ENCODE measurements at places on chromosomes 12 and 14. TPM values are rescaled to one million over a fixed set of nuclear protein-coding genes. Genes with fewer than 3 reads are reported as not detected.

RTL1 gene
- total RNA-seq, result 8.8 TPM

NELL2 gene
- total RNA-seq, result 1.9 TPM

PTHLH gene
- total RNA-seq, result 6.5 TPM

SLC4A8 gene
- total RNA-seq, result 17.5 TPM

DNA sequence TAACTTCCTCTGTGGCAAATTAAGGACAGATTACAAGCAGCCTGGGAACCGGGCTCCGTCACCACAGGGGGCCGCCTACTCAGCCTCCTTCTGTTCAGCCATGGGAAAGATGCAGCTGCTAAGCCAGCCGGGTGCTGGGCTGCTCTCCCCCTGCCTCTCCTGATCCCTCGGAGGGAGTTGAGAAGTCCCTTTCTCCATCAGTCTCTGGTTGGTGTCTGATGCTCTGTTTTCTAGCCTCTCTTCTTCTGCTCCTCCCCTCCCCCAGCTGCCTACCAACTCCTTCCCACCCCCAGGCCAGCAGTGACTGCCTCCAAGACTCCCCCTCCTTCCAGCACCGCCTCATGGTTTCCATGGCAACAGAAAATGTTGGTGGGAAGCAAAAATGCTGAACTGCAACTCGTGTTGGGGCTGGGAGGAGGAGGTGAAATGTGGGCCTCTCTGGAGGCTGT lies 486.7 kb downstream of the APAF1 start:
- no peaks in the 10 kb centered on the region for H3K4me1 ChIP-seq
- no peaks in the 10 kb centered on the region for H3K36me3 ChIP-seq
- no peak overlapping the region for H3K27ac ChIP-seq
- H3K27me3 ChIP-seq, result peaks cover 10% of the 10 kb centered on the region
- H3K4me3 ChIP-seq, result no peak overlapping the region

GRCh38 chr12:34595749-34596733 lies 573.7 kb downstream of the ALG10 start:
- DNase-seq, result no peak
- H3K4me3 ChIP-seq, result no peak overlapping the region
- H3K4me1 ChIP-seq, result no peaks in the 10 kb centered on the region
- H3K27ac ChIP-seq, result no peak overlapping the region

GRCh38 chr12:4037747-4038312 lies 164.6 kb upstream of the PARP11 start:
- peaks cover 40% of the 10 kb centered on the region for H3K4me1 ChIP-seq
- H3K27ac ChIP-seq, result no peak overlapping the region
- no peaks in the 10 kb centered on the region for H3K27me3 ChIP-seq
- DNase-seq, result peak; percentile 52
- no peaks in the 10 kb centered on the region for H3K36me3 ChIP-seq
- H3K4me3 ChIP-seq, result no peak overlapping the region

DNA sequence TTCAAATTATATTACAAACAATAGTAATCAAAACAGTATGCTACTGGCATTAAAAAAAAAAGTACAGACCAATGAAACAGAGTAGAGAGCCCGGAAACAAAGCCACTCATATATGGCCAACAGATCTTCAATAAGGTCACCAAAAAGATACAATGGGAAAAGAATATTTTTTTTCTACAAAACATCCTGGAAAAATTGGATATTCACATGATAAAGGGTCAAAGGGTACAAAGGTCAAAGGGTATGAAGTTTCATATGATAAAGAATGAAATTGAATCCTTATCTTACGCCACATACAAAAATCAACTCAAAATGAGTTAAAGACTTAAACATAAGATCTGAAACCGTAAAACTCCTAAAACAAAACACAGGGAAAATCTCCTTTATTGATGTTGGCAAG lies 168.5 kb upstream of the PELI2 start:
- no peak for DNase-seq
- H3K4me3 ChIP-seq, result no peak overlapping the region
- no peaks in the 10 kb centered on the region for H3K36me3 ChIP-seq

DNA sequence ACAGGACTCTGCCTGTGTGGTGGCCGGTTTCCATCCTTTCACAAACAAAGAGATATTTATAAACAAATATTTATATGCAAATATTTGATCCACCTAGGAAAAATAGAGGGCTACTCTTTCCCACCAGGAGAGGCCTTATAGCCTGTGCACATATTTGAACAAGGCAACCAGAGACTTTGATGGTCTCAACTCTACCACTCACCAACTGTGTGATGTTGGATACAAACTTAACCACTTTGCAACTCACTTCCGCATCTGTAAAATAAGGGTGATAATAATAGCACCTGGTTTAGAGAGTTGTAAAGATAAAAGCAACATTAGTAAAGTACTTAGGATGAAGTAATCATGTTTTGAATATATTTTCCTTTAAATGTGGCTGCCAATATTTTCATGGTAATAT lies 1.5 kb upstream of the CLEC12A start:
- no peaks in the 10 kb centered on the region for H3K4me1 ChIP-seq
- H3K27ac ChIP-seq, result no peak overlapping the region
- DNase-seq, result no peak
- no peaks in the 10 kb centered on the region for H3K36me3 ChIP-seq

DNA sequence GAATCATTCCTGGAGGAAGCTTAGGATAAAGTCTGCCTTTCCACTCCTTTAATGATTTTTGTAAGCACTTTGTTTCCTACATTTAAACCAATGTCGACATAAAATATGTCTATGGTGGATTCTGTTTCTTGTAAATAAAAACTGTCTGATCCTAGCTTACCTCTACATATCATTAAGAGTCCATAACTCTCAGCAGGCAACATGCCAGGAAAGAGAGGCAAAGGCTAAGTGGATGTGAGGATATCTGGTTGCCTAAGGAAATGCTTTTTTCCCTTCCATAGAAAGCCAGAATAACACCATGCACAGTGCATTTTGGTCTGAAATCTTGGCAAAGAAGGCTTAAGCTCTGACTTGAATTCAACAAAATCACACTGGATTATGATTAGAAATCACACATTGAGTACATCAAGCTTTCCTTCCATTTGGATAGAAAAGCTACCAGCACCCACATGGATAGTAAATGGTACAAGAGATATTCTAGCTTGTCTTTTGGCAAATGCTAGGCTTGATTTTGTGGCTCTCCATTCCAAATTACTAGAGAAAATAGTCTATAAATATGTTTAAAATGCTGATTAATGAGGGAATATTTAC lies 57.0 kb upstream of the CNTN1 start:
- H3K4me3 ChIP-seq, result no peak overlapping the region
- peak overlapping the region; percentile 10 for H3K27ac ChIP-seq
- peaks cover 1% of the 10 kb centered on the region for H3K36me3 ChIP-seq
- no peak for DNase-seq
- H3K4me1 ChIP-seq, result peaks cover 22% of the 10 kb centered on the region
- H3K27me3 ChIP-seq, result no peaks in the 10 kb centered on the region

GRCh38 chr12:58412461-58413060 lies 471.2 kb downstream of the ATP23 start:
- no peaks in the 10 kb centered on the region for H3K27me3 ChIP-seq
- peak overlapping the region; percentile 53 for H3K27ac ChIP-seq
- no peaks in the 10 kb centered on the region for H3K36me3 ChIP-seq
- DNase-seq, result no peak

All from mesothelial cell of epicardium (in vitro differentiated cells).